ENCODE measurements at places on chromosomes 4 and X.

DNA sequence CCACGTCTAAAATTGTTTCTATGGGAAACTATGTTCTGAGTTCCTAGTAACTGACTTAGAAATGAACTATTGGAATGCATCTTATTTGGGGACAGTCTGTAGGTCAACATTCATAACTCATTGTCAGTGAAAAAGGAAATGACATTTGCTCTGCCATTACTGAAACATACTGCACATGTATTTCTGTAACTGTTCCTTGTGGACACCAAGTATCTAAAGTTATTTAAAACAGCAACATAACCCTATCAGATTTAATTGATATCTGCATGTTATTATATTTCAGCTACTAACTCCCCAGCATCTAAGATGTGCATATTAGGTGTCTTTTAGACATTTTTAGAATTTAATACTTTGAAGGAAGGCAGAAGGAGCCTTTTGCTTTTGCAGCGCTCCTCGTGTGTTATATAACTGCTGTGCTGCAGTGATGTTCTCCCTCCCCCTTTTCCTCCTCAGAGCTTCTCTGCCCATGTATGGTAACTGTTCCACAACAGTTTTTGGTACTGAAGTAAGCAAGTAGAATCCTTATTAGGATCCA lies 37.2 kb upstream of the TMEM131L start:
- no peak for DNase-seq

DNA sequence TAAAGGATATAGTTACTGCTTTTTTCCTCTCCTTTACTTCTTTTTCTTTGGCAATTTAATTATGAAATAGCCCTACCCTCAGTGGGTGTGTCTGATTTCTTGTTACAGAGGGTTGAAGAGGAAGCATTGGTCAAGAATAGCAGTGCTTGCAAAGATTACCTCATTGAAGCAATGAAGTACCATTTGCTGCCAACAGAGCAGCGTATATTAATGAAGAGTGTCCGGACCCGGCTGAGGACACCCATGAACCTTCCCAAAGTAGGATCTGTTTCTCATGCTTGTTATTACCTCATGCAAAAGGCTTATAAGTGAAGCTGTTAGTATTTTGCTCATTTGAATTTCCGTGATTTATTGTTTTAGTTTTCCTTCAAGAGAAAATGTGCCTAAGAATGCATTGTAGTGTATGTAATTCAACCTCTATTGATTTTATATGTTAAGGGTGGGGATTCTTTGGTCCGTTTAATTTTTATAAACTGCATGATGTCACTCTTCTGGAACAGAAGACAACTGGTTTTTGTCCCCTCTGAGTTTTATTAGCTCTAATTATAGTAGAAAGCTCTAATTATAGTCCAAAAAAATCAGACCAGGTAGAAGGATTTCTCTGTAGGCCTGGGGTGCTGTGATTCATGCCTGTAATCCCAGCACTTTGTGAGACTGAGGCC lies 27.9 kb upstream of the MSMO1 start:
- no peak for DNase-seq

- peak; percentile 19 for DNase-seq
These were observed at the start of gene ARHGAP4 for GRCh38 chrX:153925739-153926551. Gene ARHGAP4, minus strand, starts transcription at chrX:153926264. Its CDS starts 62 bp downstream, at chrX:153926202.

DNA sequence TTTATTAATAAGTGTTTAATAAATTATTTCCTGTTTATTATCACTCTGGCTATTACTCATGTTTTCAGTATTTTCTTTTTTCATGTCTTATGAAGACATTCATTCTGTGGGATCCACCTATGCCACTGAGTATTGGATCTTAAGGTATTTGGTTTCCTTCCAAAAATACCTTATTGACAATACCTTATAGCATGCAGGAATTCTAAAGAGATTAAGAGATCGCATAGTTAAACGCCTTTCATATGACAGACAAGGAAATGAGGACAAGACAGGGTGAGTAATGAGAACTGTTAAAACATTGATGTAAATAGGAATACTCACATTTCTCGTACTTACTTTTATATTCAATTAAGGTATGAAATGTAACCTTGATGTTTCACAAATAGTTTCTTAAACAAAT lies 38.2 kb upstream of the TMPRSS11B start:
- no peak for DNase-seq

DNA sequence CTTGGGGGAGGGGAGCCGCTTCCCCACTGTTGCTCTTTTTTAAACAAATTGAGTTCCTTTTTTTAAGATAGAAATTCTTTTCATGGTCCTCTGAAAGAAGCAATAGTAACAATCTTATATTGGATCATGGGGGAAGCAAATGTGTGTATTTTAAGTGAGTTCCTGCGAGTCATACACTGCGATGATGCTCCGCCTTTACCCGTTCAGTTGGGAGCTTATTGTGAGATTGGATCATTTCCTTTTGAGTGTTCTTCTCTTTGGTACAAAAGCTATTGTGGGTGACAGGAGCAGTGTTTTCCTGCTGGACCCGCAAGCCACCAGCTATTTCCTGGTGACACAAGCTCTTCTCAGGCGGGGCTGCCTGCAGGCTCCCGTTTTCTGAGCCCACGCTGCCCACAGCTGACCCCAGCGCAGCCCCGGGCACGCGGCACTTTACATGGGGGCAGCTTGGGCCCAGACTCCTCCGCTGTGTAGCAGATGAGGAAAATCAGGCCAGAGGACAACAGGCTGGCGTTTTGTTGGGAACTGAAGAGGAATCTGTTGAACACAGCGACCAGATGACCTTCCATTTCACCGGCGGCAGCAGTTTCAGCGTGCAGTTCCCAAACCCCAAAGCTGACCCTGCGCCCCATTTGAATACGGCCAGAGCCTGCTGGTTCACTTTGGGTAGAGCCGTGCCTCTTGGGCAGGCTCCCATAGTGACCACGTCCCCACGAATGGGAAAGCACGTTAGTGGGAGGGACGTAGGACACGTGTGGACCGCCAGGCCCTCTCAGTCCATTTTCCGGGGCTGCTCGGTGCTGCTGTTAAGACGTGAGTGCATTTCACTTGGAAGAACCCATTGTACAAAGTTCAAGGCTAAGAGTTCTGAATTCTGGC lies 12.2 kb downstream of the TADA2B start:
- DNase-seq, result no peak

DNA sequence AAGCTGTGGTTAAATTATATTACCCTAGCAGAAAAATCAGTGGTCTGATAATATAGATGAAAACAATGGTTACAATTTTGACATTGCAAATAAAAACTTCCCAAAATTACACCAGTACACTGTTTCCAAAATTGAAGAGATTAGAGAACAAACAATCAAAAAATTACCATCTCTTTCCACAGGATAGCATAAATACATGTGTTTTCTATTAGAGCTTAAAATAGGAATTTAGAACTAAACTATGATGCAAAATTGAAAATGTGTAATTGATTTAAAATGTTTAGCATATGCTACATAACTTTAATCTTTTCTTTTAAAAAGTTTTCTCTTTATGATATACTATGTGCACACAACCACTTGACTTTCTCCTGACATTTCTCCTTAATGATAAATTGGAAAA lies 6.7 kb downstream of the EDNRA start:
- DNase-seq, result no peak

Data from NCI-H510A treated with DMSO at 0.1 percent for 48 hours (cell line).